HL-60 (cell line): ENCODE measurements at places on chromosomes 7 and 10.

DNA sequence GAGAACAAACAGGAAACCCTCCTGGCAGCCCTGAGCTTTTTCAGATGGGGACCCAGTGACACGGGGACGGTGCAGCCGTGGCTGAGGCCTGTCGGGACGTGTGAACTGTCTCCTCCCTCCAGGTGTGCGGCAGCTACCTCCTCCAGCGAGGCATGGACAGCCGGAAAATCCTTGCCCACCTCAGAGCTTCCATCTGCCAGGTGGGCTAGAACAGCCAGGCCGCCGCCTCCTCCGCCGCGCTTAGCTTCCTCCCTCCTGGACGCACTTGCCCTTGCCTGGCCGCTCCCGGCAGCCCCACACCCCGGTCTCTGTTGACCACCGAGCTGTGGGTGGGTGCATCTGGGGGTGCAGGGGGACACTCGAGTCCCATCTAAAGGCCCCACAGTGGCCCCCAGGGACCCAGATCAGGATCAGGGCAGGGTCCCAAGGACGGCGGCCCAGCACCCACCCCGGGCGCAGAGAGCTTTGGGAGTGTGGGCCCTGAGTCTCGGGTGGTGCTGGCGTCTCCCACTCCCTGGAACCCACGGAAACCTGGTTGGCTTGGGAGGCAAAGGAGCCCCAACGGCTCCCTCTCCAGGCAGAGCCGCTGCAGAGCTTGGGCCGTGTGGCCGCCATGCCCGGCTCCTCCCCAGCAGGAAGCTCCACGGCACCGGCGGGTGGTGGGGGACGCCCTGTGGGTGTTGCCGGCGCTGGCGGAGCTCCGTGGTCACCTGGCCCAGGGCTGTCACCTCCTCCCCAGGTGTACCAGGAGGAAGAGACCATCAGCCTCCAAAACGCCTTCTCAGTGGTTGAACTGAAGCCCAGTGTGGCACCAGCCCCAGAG is 32.9 kb upstream of the UTF1 start:
- no peak for DNase-seq

GRCh38 chr10:103818105-103818504 is 37.3 kb downstream of the SH3PXD2A start:
- DNase-seq = no peak

GRCh38 chr7:68833422-68833821 is 764.9 kb upstream of the AUTS2 start:
- no peak for DNase-seq

GRCh38 chr7:98641646-98642500 is 24.8 kb downstream of the NPTX2 start:
- peak; percentile 67 for DNase-seq
